ENCODE measurements at places on chromosomes 16 and 17.

DNA sequence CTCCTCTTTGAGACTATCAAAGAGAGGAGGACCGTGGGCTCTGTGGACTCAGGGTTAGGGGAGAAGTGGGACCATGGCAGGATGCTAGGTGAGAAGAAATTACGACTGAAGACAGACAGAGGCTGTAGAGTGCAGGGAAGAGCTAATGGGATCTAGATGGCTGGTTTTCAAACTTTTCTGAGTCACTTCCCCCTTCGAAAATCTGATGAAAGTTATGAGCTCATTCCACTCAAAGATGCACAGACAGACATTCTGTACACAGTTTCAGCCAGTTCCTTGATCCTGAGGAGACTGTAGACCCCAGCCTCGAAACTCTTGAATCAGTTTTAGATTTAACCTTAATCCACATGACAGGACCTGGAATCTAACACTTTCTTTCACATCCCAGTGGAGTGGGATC, 40.7 kb downstream of the RGS9 start:
- DNase-seq = peak; percentile 49

DNA sequence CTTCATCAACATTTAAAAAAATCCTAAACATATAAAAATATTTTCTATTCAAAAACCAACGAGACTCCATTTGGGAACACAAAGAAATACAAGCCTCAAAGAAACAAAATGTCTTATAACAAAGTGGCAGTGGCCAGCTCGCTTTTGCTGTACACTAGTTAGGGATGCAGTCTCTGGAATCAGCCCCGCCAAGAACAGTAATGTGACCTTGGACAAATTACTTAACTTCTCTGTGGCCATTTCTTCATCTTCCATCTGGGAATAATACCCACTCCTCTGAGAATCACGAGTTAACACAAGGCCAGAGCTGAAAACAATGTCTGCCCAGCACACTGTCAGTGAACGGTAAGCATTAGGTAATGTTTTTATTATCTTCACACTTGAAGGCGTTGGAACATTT, 5.6 kb downstream of the STAT5B start:
- no peak for DNase-seq

DNA sequence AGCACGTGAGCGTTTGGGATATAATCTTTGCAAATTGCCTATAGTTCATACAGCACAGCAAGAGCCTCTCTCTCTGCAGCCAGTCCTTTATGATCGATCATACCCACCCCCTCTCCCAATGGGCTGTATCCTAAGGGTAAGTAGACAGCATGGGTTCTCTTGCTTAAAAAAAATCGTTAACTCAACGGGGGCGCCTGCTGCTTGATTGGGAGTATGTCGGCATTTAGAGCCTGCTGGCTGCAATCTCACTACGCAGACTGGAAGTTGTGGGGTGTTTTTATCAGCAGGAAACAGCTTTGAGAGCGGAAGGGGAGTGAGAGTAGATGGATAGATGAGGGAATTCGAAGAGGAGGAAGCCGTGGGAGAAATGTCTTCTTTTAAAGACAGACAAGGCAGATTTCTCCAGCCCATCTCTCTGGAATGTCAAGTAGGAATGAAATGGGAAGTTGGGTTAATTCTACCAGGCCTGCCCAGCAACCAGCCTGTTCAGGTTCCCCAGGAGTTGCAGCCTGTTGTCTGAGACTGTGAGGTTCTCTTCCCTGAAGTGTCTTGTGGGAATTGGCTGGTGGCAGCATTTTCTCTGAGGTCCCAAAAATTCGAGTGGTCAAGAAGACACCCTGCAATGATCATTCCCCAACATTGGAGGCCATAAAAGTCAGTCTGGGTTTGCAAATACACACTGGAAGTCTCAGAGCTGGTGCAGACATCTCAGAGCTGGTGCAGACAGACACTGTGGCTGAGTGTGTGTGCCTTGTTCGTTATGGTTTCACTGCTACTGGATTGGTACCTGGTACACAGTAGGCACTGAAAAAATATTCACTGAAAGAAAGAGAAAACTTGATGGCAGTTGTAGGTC, 65.6 kb downstream of the PRKCB start:
- no peak for DNase-seq

DNA sequence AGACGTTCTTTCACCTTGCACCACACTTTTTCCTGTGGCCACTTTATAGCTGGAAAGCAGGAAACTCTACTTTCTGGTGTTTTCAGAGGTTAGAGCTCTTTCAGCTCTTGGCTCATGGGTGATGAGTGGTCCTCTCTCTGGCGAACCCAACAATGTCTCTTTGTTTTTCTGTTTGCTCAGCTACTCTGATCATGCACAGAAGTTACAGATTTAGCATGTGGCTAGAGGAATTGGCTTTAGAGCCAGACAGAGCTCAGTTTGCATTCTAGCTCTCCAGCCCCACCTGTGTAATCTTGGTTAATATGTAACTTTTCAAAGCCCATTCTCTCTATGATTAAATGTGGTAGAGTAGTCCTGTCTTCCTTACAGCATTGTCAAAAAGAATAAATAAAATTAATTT, 225.2 kb downstream of the HAPSTR1 start:
- no peak for DNase-seq

DNA sequence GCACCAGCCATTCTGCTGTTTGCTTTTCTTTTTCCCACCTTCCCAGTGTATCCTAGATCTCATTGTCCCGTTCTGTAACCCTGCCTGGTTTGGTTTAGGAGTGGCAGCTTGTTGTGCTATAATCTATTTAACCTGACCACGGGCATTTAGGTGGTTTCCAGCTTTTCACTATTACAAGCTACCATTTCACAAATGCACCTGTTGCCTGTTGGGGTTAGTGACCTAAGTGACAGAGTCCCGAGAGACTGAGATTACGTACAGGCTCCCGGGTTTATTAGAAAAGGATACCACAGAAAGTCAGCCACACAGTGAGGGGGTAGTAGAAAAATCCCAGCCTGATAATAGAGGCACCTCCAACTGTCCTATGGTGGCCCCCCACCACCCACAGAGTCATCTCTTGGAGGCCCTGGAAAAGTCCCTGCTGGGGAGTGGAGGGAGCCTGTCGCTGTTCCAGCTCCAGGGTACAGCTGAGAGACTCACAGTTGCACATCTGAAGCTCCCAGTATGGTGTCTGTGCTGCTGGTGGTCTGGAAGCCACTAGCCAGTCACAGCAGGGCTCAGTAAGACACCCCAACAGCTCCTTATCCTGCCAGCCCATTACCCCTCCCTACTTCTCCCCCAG, 21.2 kb downstream of the CLEC16A start:
- DNase-seq = no peak

GRCh38 chr16:50653633-50654519, 27.2 kb downstream of the SNX20 start:
- DNase-seq = no peak

DNA sequence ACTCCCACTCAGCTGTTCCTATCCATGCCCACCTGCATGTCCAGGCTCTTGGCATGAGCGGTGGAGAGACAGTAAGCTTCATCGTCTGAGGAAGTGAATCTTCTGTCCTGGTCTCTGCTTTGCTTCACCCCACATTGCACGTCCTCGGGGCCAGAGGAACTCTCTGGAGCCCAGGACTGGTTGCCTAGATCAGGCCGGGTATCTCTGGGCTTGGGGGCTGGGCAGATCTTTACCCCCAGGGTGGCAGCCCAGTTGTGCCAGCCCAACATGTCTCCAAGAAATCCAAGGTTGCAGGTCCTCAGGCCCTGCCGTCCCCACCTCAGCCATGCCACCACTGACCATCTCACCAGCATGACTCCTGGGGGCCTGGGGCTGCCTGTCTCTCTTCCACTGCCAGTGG, 58.3 kb downstream of the BEAN1 start:
- DNase-seq = no peak

- DNase-seq = peak; percentile 16
Observed at GRCh38 chr17:71023249-71024030, 854.1 kb downstream of the KCNJ2 start.

DNA sequence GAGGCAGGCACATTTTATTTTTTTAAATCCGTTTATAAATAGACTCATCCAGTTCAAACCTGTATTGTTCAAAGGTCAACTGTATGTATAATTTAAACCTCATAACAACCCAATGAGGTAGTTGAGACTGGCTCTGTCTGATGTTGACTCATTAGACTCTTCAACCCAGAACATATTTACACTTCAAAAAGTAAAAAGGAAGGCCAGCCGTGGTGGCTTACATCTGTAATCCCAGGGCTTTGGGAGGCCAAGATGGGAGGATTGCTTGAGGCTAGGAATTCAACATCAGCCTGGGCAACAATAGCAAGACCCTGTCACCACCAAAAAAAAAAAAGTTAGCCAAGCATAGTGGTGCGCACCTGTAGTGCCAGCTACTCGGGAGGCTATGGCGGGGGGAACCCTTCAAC, 32.5 kb upstream of the DHRS7B start:
- no peak for DNase-seq

DNA sequence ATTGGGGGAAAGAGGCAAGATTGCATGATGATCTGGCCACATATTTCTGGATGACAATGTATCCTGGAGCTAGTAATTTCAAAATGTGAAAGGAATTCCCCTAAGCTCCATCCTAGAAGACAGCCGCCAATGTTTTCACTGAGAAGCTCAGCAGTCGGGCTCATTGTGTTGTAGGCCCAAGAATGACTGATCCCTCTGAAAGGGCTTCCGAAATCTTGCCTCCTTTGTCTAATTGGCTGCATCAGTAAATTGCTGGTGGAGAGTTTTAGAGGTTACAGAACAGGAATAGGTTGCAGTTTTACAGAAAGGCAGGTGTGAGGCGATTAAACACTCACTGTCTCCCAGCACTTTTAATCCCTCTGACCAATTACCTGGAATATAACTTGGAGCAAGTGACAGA, 464.1 kb upstream of the SALL1 start:
- DNase-seq = no peak

- DNase-seq = no peak
Observed at GRCh38 chr17:3796822-3797170, 4.2 kb downstream of the ITGAE start.

DNA sequence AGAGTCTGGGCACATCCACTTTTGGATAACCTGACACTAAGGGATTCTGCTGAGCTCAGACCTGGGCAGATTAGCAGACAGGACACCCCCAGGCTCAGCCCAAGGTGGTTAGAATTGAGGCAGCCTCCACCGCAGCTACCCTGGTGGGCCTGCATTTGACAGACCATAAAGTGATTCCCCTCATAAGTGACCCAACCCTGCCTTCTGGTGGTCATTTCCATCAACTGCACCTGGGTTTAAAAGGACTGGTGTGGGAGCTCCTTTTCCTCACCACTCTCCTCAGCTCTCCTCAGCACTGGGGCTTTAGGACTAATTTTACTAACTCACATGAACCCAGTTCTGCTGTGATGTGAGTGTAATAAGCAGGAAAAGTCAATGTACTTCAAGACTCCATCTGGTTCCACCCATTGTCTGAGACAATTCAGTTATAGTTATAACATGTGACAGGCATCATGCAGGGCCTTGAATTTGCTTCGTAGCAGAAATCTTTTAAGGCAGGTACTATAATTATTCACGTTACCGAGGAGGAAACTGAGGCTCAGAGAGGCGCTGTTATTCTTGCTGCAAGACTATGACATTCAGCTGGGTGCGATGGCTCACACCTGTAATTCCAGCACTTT, 42.5 kb downstream of the MYH3 start:
- peak; percentile 66 for DNase-seq

GRCh38 chr17:65583921-65584603, 22.6 kb upstream of the AXIN2 start:
- DNase-seq = peak; percentile 35

DNA sequence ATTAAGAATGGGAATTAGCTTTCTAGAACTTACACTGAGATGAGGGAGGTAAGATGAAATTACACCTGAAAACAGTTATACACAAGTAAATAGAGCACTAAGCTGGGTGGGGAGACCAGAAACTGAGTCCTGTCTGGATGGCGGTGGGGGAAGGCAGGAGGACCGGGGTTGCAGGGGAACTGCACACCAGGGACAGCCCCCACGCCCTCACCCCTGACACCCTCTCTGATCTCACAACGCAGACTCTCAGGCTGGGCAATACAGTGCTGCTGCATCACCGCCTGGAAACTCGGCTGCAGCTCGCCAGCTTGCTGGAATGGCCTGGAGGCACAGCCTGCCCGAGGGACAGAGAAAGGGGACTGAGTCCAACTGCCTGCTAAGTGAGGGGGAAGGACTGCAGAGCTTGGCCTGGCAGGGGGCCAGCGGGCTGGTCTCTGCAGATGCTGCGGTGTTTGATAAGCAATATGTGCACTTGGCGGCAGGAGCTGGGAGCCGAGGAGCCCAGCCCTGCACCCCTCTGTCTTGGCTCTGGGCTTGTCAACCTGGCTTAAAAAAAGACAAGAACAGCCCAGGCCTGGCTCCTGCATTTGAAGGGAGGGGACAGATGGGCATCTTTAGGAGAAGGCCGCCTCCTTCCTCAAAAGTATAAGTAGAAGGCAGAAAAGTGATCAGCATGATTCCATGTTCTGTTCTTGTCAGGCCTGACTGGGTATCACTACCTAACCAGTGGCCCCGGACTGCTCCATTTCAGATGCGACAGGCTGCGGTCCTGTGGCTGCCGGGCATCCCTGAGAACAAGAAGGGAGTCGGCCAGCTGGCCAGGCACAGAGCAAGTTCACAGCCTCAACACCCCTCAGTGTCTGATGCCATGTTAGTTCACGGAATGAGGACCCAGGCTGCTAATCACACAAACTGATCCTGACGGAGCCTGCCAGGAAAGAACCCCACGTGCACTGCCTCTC, 30.2 kb downstream of the SPHK1 start:
- peak; percentile 88 for DNase-seq

GRCh38 chr16:25172831-25173230, 43.9 kb upstream of the AQP8 start:
- DNase-seq = no peak

DNA sequence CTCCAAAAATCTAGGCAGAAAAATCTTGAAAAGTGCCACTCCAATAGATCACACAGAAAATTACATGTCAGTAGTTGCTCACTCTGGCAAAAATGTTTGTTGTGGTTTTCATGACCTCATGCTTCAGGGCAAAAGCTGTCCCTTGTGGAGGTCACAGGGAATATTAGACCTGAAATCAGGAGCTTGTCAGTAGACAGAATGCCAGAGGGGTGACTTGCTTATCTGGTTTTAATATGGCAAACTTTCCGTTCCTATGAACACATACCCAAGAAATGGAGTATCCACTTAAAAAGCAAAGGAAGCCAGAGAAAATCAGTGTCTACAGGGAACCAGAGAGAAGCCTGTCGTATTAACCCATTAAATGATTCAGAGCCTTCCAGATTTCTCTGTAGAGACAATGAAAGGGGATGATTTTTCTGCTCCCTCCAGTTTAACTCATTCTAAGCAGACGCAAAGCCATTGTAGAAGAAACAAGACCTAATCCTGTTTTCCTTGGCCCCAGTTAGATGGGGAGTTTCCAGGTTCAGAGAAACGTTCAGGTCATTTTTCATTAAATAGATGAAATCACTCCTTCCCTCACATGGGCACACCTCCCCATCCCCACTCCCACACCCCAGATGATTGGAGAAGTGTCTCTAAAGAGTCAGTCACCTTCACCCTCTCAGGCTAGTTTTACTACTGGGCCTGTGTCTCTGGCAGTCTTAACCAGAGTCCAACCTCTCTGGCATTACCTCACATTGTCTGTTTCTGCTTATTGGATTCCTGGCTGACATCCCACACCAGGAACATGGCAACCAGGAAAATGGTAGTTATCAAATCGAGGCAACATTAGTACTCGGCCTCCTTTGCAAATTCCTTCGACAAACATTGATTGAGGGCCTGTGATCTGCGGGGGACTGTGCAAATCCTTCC, 6.0 kb downstream of the SOX9 start:
- peak; percentile 89 for DNase-seq

- peak; percentile 67 for DNase-seq
Observed at GRCh38 chr17:3773511-3773910, 27.5 kb downstream of the ITGAE start.

Measured in astrocyte of the hippocampus (primary cell).